ENCODE measurements at places on chromosomes 6 and 20.
A peak's percentile ranks its signal among the peaks of the same experiment; 100 is the strongest.

GRCh38 chr6:49918787-49919186 lies 45.2 kb downstream of the DEFB114 start:
- no peak for DNase-seq

DNA sequence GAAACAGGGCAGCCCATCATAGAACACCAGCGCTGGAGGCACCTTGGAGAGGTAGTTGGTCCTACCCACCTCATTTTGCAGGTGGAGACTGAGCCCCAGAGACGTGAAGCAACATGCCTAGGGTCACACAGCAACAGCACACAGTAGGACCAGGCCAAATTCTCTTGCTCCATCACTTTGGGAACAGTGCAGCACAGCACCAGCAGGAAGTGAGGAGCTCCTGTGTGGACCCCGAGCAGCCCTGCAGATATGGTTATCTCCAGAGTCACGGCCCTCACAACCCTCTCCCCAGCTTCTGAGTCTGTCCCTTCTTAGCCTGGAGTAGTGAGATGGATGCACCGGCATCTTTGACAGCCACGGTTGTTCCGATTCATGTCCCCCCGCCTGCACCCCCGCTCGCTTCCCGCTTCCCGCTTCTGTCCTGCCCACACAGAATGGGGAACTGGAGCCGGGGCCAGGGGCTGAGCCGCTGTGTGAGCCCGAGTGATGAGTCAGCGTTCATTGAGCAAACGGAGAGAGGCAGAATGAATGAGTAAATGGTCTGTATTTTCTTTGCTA lies 72.6 kb upstream of the DUSP22 start:
- DNase-seq, result peak; percentile 90

DNA sequence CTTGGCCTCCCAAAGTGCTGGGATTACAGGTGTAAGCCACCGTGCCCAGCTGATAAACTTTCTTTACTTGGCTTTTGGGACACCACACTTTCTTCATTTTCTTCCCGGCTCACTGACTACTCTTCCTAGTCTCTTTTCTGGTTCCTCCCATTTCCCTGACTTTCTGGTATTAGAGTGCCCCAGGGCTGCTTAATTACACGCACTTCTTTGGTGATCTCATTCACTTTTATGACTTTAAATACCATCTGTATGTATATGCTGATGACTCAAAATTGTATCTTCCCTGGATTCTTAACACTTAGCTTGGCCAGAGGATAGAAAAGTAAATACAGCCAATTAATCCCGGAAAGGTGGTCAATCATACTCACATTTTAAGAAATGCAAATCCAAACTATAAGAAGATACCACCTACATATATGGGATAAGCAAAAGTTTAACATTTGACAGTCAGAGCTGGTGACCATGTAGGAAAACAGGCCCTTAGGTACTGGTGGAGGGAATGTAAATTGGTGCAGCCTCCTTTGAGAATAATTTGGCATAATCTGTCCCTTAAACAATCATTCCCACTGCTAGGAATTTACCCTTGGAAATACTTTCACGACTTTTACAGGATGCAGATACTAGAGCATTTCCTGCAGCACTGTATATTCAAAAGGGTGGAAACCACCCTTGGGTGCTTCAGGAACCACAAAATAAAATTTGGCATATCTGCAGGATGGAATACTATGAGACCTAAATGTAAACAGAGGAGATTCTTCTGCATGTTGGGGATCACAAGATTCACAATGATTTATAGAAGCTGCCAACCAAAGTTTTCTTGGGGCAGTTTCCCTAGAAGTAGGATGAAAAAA lies 9.4 kb upstream of the NANP start:
- DNase-seq, result no peak

DNA sequence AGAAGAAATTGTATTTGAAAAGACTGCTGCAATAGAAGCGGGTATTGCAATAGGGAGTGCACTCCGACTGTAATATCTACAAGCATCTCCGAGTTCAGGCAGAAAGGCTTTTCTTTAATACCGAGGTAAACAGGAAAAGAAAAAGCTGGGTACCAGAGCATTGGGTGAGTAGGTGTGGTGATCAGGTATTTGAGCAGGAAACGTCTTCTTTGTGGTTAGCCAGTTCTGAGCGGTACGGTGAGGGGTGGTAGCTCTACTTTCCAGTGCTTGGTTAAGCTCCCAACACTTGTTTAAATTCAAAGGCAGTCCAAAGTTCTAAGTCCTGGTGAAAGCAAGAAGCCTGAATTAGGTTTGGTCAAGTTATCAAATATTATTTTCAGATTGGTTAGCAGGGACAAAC lies 404.1 kb downstream of the LMBRD1 start:
- DNase-seq, result no peak

DNA sequence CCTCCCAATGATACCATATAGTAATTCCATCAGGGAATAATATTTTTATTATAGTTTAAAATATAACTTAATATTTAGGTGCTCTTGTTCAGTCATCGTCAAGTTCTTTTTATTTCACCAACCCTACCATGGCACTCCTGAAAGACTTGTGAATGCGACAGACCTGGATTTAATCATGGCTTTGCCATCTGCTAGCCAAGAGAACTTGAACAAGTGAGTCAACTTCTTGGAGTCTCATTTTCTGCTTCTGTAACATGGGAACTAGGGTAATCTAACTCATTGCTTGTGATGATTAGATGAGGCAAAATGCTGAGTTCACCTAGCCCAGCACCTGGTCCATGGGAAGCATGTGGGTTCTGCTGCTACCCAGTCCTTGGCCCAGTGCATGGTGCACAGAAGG lies 62.9 kb downstream of the ESR1 start:
- DNase-seq, result no peak

- no peak for DNase-seq
Measured at GRCh38 chr6:146210406-146211083, 181.7 kb downstream of the GRM1 start.

- DNase-seq, result no peak
Measured at GRCh38 chr6:45650524-45651135, 272.9 kb upstream of the SUPT3H start.

GRCh38 chr6:13718123-13718458 lies 6.5 kb upstream of the RANBP9 start:
- no peak for DNase-seq
